ENCODE measurements at places on chromosomes 4 and X.
A peak's percentile ranks its signal among the peaks of the same experiment; 100 is the strongest.

- no peak for DNase-seq
Measured at GRCh38 chrX:18036394-18036793, 175.3 kb upstream of the RAI2 start.

DNA sequence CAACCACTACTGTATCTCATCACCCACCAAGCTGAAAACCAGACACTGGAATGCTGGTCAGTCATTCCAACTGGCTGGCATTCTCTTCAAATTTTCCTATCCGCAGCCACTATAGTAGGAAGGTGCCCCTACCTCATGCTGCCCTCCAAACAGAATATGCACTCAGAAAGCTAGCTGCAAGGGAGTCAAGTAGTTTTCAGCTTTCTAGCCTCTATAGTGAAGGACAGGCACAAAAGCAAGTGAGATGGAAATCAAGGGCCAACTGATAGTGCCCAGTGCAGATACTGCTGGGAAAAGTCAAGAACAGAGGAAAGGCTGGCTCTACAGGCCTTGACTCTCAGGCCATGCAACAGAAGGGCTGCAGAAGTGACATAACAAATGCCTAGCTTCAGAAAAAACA, 47.2 kb downstream of the BCOR start:
- DNase-seq, result no peak

DNA sequence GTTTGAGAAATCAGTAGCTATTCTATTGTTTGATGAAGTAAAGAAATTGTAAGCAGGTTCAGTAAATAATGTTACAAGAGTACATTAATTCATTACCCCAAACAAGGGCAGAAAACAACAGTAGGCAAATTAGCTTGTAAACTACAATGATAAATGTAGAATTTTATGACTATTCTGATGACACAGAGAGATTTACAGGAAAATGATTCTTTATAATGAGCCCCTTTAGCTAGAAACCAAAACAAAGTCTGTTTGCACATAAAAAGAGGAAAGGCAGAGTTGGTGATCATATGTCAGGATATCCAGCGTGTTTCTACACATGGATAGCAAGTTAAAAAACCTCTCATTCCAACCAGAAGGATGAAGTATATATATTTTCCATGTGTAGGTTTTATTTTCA, 204.8 kb downstream of the CFAP299 start:
- no peak for DNase-seq

DNA sequence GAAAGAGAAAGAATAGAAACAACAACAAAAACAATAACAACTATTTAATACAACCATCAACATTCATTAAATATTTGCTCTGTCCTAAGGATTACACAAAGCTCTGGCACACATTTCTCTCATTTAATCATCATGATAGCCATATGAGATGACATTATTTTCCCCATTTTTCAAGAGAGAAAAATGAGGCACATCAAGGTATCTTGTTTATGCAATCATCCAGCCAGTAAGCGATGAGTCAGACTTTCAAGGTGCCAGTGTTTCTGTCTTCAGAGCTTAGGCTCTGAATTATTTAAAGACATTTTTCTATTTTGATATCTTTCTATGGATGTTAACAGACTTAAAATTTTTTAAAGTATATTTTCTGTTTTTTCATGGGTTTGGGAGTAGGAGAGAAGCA, 541.8 kb upstream of the SMIM31 start:
- DNase-seq, result no peak

GRCh38 chr4:1244978-1245471, 3.9 kb downstream of the CTBP1 start:
- DNase-seq, result no peak

DNA sequence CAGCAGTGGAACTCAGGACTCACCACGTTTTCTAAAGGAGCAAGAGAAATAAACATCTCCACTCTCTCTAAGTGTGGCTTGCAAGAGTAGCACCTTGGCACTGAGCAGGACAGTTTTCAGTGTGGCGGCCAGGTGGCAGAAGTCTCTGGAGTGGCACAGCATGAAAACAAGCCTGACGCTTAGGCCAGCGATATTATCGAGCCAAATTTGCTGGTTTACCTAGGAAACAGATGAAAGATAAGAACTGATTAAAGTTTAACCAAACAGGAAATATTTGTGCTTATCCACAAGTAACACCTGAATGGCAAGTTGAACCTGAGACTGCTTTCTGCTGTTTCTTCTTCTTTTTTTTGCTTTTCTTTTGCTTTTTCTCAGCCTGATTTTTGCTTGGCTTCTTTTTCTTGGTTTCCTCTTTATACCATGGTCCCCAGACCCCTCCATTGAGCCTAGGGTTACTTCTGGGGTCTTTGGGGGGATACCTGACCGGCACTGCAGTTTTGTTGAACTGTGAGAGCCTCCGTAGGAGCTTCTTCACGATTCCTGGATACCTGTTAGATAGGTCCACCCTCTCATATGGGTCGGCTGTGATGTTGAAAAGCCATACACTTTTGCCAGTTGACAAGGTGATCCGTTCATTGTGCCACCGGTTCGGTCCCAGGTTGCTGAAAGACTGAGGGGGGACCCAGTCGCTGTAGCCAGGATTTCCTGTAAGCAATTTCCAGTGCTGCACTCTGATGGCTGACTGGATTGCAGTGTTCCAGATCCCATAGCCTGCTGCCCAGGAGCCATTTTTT, 77.3 kb downstream of the ARSJ start:
- DNase-seq, result peak; percentile 69

DNA sequence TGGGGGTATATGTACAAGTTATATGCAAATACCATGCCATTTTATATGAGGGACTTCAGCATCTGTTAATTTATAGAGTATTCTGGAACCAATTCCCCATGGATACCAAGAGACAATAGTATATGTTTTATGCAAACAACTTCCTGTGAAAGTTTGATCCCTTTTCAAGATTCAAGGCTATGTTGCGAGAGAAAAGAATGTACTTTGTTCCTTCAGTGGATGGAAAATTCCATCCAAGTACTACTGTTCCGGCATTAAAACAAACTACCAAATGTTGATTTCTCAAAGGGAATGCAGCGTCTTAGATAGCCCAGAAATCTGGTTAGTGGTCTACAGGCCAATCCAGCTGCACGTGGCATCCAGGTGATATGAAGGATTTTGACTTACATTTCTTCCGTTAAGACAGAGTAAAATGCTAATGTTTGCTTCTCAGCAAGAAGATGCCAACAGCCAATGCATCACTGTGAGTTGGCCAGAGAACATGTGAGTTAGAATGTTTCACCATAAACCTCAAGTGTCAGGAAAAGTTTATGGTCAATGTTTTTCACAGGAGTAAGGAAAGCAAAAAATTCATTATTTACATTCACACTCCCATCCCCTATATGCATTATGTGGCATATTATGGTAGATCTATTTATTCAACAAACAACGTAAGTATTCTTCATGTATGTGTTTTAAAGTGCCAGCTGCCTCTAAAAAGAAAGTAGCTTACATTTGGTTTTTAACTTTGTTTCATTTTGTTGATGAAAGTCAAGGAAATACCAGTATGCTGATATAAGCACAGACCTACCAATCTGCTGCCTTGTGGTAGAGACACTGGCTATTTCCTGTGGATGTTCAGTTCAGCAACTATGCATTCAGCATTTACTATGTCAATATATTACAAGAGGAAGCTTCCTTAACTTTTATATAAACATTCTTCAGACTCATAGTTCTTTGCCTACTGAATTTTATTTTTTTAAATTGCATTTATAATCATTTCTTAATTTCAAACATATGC, 44.4 kb downstream of the METTL14 start:
- DNase-seq, result no peak

GRCh38 chr4:159410076-159410777, 307.3 kb downstream of the RAPGEF2 start:
- DNase-seq, result no peak

GRCh38 chr4:185535612-185536410, 504 bp upstream of the PDLIM3 start:
- no peak for DNase-seq

GRCh38 chr4:152590179-152591031, 54.5 kb upstream of the FBXW7 start:
- no peak for DNase-seq

DNA sequence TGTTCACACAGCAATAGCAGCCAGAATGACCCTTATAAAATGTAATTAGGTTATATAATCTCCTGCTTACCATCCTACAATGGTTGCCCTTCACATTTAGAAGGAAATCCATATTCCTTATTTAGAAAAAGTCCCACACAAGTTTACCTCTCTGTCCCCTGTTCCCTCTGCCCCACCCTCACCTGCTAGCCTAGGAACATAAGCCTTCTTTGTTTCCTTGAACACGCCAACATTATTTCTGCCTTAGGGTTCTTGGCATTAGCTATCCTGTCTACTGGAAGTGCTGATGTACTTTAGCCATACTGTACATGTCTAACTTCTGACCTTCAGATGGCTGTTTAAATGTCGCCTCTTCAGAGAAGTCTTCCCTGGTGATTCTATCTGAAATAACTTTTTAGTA, 28.4 kb upstream of the USP53 start:
- no peak for DNase-seq

DNA sequence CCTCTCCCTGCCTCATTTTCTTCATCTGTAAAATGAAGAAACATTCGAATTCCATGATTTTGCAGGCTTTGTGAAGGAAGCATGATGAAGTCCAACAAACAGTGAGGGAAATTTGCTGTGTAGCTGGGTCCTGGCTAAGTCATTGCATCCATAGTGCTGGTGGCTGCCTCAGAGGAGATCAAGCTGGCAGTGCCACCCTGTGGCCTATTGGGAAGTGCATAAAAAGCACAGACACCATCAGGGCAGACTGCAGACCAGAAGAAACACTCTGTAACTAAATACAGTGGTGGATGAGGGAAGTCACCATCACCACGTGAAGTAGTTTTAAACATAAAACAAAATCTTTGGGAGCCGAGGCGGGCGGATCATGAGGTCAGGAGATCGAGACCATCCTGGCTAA, 40.7 kb upstream of the DDX3X start:
- DNase-seq, result no peak

DNA sequence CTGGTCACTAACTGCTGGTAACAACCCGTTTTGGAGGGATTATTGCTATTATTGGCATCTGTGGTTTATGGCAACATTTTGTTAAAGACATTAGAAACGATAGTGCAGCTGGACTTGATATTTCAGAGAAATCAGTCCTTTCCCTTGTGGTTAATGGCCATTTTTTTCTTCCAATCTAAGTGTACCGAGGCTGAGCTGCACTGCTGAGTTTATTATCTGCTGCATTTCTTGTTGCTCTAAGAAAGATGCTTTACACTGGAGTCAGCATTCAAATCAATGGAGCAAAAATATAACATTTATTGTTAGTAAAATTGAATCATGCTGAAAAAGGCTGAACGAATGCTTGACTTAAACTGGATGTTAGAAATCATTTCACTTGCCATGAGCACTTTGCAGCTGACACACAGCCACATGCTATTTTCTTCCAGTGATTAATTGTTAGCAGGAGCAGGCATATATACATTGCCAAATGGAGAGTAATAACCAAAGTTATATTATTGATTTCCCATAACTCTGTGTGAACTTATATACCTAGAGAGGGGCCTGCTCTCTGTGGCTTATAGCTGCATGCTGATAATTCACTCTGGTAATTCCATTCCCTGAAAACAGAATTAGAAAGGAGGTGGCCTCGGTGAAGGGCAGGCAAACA, 66.5 kb upstream of the TTC29 start:
- DNase-seq, result no peak
